Left cardiac atrium (tissue), 4 donors: ENCODE measurements at places on chromosomes 16 and 17. TPM values are rescaled to one million over a fixed set of nuclear protein-coding genes. Genes with fewer than 3 reads are reported as not detected.

The TMIGD1 gene
- total RNA-seq, result not detected

The NFATC3 gene
- total RNA-seq, result 25.9 TPM

The NOB1 gene
- total RNA-seq, result 16.5 TPM

The METRN gene
- total RNA-seq, result 56.8 TPM

The MYLK3 gene
- 230 TPM for total RNA-seq

The MNT gene
- 11.2 TPM for total RNA-seq

The NOG gene
- total RNA-seq, result 0.12 TPM

The ACACA gene
- total RNA-seq, result 49.6 TPM

The SSTR5 gene
- total RNA-seq, result 1.3 TPM

The HOXB13 gene
- not detected for total RNA-seq

The KCNG4 gene
- total RNA-seq, result not detected

The BAIAP3 gene
- 0.99 TPM for total RNA-seq

The SOCS1 gene
- total RNA-seq, result 5.8 TPM

The ANKRD40CL gene
- total RNA-seq, result not detected

The ZNF423 gene
- 11.1 TPM for total RNA-seq

The TBX2 gene
- 12.1 TPM for total RNA-seq

The SMIM5 gene
- 8.6 TPM for total RNA-seq

The ACAP1 gene
- 19.0 TPM for total RNA-seq

The BCL7C gene
- 27.9 TPM for total RNA-seq

The KRT32 gene
- not detected for total RNA-seq

The SMIM36 gene
- not detected for total RNA-seq

The HOXB9 gene
- not detected for total RNA-seq

The SEPTIN12 gene
- not detected for total RNA-seq

The TMEM92 gene
- 0.10 TPM for total RNA-seq

The ACSM2A gene
- not detected for total RNA-seq

The USH1G gene
- 0.21 TPM for total RNA-seq

The HYDIN gene
- 0.38 TPM for total RNA-seq

The TMC8 gene
- total RNA-seq, result 3.8 TPM

The CHST6 gene
- total RNA-seq, result 4.4 TPM

The BIRC5 gene
- 1.6 TPM for total RNA-seq

The TLCD3A gene
- total RNA-seq, result 8.3 TPM
